RWPE1 (cell line): ENCODE measurements at places on chromosomes 2 and 18.

GRCh38 chr2:165725421-165725820 is 68.6 kb downstream of the GALNT3 start:
- DNase-seq, result peak; percentile 73

- DNase-seq, result no peak
These were observed 362.0 kb downstream of the FSIP2 start for GRCh38 chr2:186100636-186101035.

DNA sequence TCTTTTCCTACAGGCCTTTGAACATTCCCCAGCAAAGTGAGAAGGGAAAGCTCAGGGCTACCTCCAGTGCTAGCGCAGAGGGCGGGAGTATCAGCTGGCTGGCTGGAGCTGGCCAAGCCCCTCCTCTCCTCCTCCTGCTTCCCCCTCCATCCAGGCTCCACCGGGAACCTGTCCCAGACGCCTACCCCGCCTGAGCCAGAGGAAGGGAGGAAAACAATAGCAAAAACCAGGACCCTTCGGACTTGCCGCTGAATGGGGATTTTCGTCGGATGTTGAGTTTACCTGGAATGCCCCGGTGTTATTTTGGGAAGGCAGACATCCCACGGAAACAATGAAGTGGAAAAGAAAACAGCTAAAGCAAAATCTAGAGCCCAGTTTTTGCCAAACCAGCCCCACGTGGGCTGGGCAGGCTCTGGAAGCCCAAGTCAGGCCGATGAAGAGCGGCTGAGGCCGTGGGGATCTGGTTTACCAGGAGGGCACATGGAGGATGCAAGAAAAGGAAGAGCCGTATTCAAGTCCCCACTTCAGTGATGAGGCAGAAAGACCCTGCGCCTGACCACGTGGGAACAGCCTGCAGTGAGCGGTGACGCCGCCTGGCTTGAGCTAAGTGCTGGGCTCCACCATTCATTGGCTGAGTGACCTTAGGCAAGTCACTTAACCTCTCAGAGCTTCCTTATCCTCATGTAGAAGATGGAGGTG is 100.4 kb upstream of the LCLAT1 start:
- DNase-seq, result no peak

DNA sequence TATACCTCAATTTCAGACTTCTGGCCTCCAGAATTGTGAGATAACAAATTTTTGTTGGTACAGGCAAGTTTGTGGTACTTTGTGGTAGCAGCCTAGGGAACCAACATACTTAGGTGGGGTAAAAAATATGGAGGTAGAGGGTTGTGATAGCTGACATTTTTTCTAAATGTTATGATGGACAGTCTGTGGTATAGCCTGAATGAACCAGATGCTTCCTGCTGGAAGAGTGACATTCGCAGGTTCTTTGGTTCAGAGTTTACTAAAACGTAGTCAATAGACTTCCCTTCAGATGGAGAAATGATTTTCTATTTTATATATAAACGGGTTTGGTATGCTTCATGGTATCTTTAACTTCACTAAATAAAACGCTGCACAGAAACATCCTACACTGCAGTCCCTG is 42.8 kb downstream of the PMAIP1 start:
- DNase-seq, result no peak

GRCh38 chr2:127566139-127566417 is 30.6 kb downstream of the MYO7B start:
- DNase-seq, result no peak

GRCh38 chr2:219722276-219722879 is 94.9 kb downstream of the SLC4A3 start:
- peak; percentile 87 for DNase-seq

- peak; percentile 70 for DNase-seq
These were observed 6.0 kb upstream of the SLC35F6 start for GRCh38 chr2:26757873-26758789.

DNA sequence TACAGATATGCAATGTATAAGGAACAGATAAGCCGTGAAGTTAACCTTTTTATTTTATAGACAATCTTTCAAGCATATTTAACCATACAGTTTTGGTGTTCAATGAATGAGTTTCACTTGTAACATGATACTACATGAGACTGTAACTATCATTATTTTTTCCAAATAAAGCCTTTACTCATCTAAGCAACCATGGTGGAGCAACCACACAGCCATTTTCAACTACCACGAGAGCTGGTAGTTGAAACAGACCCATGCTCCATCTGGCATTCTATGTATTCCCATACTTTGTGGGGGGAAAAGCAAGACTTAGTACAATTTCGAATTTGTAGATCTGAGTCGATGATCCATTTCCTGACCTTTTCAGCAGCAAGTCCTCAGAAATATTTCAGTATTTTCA is 159.3 kb upstream of the RND3 start:
- DNase-seq, result no peak

DNA sequence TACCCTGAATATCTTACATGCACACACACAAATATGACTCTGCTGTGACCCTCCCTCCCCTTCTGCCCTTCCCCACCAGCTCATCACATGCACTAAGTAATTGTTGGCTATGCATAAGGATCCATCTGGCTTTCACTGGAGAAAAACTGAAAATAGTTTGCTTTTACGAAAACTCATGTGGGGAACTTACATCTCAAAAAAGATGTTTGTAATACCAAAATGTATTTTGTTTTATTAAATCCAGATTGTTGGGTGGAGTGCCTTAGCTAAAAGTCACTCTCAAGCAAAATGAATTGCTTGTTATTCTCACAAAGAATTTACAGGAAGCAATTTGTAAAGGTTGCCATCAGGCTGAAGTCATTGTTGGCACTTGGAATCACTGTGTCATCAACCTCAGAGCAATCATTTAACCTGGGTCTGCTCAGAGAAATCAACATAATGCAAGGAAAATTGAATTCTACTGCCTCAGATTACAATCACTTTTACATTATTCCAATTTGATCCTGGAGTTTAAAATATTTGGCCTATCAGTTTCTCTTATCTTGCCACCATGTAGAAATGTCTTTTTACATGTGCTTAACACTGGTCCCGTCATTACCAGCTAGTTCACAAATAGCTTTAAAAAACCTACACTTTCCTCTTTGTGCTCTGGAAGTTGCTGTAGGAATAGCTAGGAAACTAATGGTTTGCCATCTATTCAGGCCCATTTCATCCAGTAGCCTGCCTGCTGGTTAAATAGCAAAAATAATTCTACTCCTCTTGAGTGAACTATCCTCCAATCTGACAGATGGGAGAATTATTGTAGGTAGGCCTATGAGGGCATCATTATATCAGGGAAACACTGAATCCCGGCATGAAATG is 90.3 kb upstream of the TMEM17 start:
- no peak for DNase-seq

DNA sequence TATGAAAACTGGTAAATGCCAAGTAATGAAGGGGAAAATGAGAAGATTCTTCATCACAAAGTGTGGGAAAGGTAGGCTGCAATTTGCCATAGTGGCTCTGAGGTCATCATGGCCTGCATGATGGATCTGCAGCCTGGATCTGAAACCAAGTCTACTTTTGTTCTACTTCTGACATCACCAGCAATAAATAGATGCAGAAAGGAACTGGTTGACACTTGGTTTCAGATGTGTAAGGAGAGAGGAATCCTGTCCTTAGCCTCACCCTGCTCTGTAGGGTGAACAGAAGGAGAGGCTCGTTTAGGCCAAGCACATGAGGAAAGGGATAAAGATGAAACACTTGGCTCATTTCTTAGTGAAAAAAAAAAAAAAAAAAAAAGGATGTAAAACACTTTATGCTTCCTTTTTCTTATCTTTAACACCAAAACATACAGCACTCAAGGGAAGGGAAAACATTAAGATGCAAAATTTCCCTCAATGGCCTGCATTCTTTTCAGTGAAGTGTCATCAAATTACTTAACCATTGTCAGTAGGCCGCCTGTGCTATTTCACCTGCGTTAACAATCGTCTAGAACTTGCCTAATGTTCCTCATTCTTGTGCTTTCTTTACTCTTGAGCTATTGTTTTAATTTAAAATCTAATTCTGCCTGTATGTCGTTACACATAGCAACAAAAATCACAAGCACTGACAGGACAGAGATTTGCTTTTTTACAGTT is 3.9 kb downstream of the NEB start:
- DNase-seq, result peak; percentile 16

DNA sequence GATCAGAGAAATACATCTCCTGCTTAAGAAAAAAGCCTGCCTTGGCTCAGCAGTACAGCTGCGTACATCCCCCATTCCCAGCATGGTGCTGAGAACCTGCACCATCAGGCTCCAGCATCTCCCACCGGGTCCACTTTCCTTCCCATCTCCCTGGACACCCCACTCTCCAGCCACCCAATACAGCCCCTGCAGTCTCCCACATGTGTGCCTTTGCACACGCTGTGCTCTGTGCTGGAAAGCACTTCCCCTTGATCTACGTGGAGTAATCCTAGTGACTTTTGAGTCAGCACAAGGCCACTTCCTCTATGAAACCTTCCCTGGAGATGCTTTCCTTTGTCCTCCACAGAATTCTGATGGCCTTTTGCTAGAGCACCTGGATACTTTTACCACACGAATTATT is 17.0 kb downstream of the STAT1 start:
- DNase-seq, result no peak

GRCh38 chr18:58755304-58756010 is 84.2 kb downstream of the MALT1 start:
- no peak for DNase-seq
